ENCODE measurements at places on chromosomes 3 and 15. TPM values are rescaled to one million over a fixed set of nuclear protein-coding genes. Genes with fewer than 3 reads are reported as not detected.

The FILIP1L gene
- 0.47 TPM for total RNA-seq

The TM6SF1 gene
- 9.0 TPM for total RNA-seq

The KIF23 gene
- total RNA-seq, result not detected

The IGSF10 gene
- not detected for total RNA-seq

The BCHE gene
- total RNA-seq, result not detected

All from naive thymus-derived CD4-positive, alpha-beta T cell (primary cell).